ENCODE measurements at places on chromosomes 6 and 20. TPM values are rescaled to one million over a fixed set of nuclear protein-coding genes. Genes with fewer than 3 reads are reported as not detected.

- no peak for DNase-seq
Observed at GRCh38 chr6:108350528-108350927, 55.7 kb downstream of the AFG1L start.

GRCh38 chr20:4661191-4661590, 60.5 kb upstream of the PRND start:
- no peak for DNase-seq

GRCh38 chr6:137473598-137473997, 20.6 kb downstream of the OLIG3 start:
- DNase-seq: no peak

DNA sequence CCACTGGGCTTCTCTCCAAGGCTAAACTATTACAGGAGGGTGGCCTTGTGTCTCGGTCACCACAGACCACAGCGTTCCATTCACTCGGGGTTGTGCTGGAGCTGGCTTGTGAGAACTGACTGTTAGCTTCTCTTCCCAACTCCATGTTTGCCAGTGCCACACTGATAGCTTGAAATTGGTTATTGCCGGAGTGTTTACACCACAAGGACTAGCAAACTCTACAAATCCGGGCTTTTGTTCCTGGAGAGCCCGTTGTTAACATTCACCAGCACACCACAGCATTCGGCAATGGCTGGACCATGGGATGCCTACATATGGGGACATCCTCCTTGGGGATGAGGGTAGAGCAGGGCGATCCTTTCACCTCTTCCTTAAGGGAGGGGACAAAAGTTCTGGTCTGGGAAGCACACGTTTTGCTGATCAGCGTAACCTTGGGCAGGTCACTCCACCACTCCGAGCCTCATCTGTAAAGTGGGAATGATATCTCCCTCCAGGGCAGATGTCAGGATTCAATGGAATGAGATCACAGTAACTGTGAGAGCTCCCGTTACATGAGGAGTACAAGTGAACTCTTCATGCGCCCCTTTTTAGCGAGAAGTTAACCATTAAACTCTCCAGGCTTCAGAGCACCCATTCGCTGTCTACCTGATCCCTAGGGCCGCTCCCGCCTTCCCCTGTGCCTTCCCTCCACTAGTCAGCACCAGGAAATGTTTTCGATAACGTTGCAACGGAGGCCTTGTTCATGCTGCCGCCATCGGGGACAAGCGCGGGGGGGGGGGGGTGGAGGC, 41.7 kb upstream of the TTPAL start:
- peak; percentile 80 for DNase-seq

Gene RAB44
- 0.08 TPM for total RNA-seq

Gene MTFR2
- total RNA-seq: not detected

Gene ZSCAN23
- 0.40 TPM for total RNA-seq

Gene TRIM31
- not detected for total RNA-seq

All from left lobe of liver (tissue), 2 donors.